GM18507 (cell line): ENCODE measurements at places on chromosomes 7 and 10.

DNA sequence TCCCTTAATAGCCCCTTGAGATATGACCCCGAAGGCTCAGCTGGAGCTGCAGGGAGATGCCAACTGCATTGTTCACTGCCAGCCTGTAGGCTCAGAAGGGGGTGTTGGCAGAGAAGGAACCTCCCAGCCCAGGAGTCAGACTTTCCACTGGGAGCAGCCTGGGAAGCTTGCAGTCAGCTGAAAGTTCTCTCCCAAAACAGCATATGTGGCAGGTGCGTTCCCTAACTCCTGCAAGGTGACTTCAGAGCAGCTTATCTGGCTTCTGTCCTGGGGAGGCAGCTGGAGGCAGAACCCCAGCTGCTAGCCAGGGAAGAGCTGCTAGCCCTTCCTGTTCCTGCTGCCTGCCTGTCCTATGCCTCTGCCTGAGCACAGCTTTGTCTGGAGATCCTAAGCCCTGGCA, 8.1 kb downstream of the SFTPA2 start:
- no peak for DNase-seq

- DNase-seq = no peak
These were observed 26.8 kb downstream of the COBL start for GRCh38 chr7:51289623-51290303.

GRCh38 chr10:43825421-43825820, 176.7 kb upstream of the ZNF32 start:
- no peak for DNase-seq

DNA sequence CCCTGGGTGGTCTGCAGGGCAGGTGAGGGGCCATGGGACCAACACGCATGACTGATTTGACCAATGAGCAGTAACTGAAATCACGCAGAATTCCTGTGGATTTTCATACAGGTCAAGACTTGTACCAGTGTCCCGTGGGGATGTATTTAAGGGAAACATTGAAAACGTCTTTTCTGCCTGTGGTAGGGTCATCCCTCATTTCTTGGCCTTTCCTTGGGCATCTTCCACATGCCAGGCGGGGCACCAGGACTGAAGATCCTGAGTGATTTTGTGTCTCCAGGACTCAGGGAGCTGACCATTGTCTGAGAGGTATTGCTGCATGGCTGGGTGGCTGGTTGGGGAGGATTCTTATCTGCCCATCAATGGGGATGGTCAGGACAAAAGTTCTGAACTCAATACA, 289.0 kb downstream of the GLRX3 start:
- no peak for DNase-seq

- no peak for DNase-seq
These were observed 8.9 kb downstream of the ANKMY2 start for GRCh38 chr7:16636555-16637101.

GRCh38 chr7:151482883-151483710, 36.6 kb downstream of the RHEB start:
- no peak for DNase-seq

DNA sequence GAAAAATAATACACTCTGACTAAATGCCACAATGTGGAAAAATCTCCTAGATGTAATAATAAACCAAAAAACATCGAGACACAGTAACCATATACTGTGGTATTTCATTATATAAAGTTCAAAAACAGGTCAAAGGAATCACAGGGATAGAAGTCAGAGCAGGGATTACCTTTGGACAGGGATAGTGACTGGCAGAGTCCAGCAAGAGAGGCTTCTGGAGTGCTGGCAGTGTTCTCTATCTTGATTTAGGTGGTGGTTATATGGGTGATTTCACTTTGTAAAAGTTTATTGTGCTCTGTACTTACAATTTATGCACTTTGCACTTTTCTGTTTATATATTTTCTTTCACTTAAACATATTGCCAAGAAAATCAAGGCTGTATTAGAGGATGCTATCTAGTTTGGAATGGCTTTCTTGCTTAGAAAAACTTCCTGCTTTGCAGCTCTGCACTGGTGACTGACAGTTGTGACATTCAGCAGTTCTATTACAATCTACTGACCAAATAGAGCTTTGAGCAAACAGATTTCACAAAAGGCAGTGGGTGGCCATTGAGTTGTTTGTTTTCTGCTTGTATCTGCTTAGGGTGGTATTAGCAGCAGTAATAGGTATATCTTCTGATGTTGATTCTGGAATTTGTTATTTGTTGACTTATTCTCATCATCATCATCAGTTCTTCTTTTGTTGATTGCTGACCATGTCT, 263.6 kb upstream of the LRGUK start:
- DNase-seq = no peak

DNA sequence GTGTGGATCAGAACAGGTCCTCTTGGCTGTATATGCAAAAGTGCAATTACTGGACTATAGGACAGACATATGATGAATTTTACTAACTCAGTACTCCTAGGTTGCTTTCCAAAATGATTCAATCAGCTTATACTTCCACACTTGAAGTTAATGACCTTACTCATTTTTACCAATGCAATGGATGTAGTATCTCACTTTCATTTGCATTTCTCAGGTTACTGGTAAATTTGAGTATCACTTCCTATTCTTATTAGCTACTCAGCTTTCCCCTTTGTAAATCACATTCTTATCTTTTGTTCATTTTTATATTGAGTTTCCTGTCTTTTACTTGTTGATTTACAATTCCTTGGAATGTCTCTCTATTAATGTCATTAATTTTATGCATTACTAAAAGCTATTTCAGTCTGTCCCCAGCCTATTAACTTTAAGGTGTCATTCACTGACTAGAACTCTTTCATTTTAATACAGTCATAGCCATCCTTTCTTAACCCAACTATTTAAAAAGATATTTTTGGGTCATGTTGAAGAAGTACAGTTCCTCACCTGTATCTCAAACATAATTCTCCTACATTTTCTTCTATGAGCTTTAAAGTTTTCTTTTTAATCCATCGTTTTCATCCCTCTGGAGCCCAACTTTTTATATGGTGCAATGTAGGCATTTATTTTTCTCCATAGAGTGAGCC, 88.6 kb downstream of the VIM start:
- DNase-seq = no peak

GRCh38 chr10:92816091-92816531, 32.2 kb upstream of the EXOC6 start:
- no peak for DNase-seq

GRCh38 chr10:74825371-74826141, 844 bp upstream of the KAT6B start:
- no peak for DNase-seq

DNA sequence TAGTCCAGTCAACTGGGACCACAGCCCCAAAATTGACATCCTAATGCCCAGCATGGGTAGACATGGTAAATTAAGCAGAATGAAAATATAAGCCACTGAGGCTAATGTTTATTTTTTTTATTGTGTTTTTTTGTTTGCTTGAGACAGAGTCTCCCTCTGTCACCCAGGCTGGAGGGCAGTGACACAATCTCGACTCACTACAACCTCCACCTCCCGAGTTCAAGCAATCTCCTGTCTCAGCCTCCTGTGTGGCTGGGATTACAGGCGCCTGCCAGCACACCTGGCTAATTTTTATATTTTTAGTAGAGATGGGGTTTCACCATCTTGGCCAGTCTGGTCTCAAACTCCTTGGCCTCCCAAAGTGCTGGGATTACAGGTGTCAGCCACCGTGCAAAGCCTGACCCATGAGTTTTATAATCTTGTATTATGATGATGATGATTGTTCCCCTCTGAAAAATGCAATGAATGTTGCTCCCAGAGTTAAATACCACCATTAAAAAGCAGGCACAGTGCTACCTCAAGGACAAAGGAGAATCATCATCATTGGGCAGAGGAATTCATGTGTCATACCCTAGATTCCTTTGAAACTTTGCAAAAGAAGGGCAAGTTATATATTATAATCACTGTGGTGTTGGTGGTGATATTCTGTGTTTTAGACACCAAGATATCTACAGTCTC, 228.0 kb downstream of the PARD3 start:
- no peak for DNase-seq
